ENCODE measurements at places on chromosomes 5 and 9.

DNA sequence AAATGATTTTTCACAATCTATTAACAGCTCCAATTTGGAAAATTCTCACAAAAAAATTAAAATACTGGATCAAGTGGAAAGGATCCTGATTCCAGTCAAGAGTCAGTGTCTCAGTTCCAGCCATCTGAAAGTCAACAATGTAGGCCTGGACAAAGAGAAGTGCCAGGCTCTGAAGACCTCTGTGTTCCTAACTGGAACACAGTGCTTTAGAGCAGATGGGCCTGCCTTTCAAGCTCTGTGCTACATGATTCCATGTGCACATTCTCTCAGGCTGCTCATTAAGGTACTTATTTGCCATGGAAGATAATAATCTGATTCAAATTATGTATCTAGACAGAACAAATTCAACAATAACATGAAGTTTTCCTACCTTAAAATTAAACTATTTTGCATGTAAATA, 30.2 kb upstream of the ALDH1A1 start:
- no peak for DNase-seq

- DNase-seq: no peak
Observed at GRCh38 chr9:97845130-97845529, 7.9 kb upstream of the FOXE1 start.

DNA sequence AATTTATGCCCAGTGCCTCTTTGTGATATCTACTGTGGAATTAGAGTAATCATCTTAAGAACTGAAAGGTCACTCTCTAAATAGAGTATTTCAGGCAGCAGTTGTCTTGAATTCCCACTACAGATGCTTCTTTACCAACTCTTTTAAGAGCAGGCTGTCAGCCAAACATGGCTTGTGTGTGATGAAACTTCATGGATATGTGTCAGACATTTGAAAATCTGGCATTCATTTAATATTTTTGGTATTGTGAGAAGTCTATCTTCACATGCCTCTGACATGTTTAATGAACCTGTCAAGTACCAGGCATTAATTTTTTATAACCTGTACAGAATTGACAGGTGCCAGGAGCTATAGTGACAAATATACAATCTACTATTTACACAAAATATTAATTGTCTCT, 318.6 kb downstream of the CDH9 start:
- no peak for DNase-seq

DNA sequence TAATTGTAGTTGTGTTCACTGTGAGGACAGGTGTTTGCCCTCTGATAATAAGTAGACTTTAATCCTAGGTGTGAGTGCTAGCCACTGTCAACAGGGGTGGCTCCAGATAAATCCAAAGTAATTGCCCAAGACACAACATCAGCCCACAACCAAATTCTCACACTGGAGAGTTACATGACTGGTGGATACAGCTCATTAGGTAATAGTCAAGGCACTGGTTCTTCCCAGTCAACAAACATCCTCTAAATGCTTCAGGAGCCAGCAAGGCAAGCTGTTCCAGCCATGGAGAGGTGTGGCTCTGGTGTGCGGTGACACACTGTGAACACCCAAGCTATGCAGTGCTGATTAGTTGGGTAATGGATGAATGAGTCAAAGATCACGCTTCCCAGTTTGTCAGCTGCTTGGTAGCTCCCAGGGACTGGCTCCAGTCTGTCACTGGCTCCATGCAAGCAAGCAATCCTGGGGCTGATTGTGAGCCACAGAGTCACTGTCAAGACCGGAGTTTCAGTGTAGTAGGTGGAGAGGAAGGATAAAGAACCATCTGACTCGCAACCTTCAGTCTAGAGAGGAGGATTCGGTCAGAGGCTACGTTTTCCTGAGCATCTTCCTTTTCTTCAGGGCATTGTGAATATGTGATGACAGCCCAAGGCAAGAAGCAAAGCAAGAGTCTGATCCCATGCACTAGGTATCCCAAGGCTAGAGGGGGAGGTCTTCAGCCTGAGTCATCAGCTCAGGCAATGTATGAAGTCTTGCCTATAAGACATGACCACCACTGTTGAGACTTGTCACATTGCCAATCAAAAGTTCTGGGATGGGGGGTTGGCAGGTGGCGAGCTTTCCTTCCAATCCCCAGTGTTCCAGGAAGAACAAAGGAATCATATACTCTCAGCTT, 63.1 kb downstream of the UGCG start:
- DNase-seq: no peak

- DNase-seq: no peak
Observed at GRCh38 chr5:138927979-138928378, 52.8 kb upstream of the LRRTM2 start.

DNA sequence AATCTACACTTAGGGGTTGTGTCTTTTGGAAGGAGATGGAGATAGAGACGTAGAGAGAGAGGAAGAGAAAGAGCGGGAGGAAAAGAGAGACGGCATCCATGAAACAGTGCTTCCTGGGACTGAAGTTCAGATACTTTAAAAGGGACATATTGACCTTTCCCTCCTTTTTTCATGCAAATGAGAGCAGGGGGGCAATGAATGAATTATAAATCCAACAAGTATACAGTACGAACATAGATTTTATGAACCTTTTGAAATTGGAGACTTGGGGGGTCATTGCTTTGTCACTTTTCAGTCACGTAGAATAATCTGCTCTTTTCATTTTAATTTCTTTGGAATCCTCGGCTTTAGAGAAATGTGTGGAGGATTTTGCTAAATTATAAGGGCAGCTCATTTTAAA, 364.2 kb downstream of the MAT2B start:
- no peak for DNase-seq

GRCh38 chr5:1031306-1031959, 22.8 kb downstream of the NKD2 start:
- DNase-seq: no peak

DNA sequence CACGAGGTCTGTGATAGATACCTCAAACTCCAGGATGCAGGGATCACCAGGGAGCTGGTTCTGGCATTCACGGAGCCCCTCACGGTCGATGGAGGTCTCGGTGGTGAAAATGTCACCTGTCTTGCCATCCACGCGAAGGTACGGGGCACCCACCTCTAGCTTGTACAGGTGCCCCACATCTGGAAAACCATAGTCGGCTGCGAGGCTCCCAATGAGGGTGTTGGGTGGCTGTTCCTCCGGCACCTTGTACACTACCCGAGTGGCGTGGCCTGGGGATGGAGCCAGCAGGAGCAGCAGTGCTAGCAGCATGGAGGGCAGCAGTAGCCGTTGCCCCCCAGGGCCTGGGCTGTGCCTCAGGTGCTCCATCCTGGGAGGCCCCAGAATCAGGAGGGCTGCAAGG, 9.2 kb downstream of the PCDH1 start:
- DNase-seq: no peak

- no peak for DNase-seq
Observed at GRCh38 chr9:78938821-78939220, 632.9 kb upstream of the TLE4 start.

- DNase-seq: no peak
Observed at GRCh38 chr9:26695298-26695622, 197.3 kb downstream of the CAAP1 start.

DNA sequence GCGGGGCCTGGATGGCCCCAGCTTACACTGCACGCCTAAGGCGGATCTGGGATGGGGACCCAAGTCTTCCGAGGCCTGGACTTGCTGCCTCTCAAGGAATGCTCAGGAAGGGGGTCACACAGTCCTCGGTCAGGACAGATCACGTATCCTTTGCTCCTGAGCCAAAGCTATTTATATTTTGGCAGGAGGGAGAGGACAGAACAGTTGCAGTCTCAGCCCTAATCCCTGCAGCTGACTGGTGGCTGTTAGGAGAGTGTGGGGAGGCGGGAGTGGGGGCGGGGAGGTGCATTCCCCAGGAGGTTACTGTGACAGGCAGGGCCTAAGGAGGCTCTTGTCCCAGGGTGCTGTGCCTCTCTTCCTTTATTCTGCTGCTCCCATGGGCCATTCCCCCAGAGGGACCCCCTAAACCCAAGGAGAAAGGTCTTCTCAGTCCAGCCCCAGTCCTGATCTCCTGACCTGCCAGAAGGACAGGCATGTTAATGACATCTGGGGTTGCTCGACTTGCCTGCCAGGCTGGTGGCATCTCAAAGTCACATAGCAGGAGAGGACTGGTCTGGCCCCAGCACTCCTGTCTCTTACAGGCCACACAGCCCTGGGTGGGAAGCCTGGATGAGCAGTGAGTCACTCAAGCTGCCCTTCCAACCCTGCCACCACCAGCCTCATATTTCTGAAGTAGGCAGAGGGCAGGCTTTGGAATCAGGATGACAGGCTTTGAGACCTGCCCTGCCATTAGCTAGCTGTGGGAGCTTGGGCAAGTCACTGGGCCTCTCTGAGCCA, 51.9 kb downstream of the COL27A1 start:
- DNase-seq: no peak

DNA sequence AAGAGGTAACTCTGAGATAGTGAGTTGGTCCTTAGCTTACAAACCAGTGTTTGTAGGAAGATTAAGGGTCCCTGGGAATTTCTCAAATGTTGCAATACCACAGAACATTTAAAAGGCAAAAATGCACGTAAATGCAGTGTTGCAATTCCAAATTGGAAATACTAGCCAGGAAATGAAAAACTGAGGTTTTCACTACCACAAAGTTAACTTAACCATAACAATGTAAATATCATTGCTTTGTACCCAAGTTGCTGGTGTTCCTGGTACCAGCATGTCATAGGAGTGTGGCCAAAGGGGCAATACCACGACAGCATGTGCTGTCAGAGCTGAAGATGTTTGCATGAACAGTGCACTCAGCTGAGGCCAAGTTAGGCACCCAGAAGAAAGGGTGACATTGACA, 382.9 kb downstream of the GLIS3 start:
- DNase-seq: no peak

GRCh38 chr5:151632524-151632923, 41.4 kb upstream of the FAT2 start:
- DNase-seq: no peak

GRCh38 chr9:20506099-20506900, 116.0 kb downstream of the MLLT3 start:
- DNase-seq: no peak

GRCh38 chr9:113673726-113674125, 202.4 kb upstream of the ZNF618 start:
- DNase-seq: no peak

GRCh38 chr9:116594547-116594946, 92.6 kb upstream of the TRIM32 start:
- DNase-seq: no peak

GRCh38 chr5:56984445-56984844, 32.5 kb upstream of the MIER3 start:
- no peak for DNase-seq

DNA sequence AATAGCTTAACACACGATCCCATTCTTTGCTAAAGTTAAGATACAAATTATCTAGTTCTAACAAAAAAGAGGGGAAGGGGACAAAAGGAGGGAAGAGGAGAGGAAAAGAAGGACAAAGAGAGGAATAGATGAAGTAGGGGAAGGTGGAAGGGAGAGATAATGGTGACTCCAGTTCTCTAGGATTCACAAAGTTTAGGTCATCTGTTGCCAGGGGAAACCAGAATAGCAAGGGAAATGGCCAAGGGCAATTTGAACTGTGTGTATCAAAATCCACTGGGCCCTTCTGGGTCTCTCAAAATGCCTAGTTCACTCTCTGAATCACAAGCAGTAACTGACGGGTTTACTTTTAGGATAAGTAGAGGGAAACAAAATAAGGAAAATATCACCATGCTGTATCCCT, 7.6 kb downstream of the SLC24A2 start:
- DNase-seq: no peak

DNA sequence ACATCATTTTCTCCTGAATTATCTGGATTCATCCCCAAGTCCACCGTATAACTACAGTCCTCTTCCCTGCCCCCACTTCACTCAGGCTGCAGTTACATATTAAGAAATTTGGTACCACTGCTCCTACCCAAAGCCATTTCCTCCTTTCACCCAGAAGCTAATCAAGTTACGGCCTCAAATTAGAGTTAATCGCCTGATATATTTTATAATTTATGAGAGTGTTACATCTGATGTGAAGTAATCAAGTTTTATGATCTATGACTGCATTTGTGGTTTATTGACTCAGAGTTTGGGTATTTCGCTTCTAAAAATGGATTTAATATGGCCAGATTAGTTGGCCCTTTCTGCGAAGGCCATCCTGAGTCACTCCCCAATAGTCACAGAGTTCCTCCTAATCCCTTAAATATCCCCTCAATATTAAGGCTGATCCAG, 223.6 kb upstream of the KIF2A start:
- DNase-seq: no peak

Measured in GM12864 (cell line).